ENCODE measurements at places on chromosomes 4 and X.

GRCh38 chr4:181258569-181258968 is 984.6 kb upstream of the TENM3 start:
- no peak for DNase-seq

DNA sequence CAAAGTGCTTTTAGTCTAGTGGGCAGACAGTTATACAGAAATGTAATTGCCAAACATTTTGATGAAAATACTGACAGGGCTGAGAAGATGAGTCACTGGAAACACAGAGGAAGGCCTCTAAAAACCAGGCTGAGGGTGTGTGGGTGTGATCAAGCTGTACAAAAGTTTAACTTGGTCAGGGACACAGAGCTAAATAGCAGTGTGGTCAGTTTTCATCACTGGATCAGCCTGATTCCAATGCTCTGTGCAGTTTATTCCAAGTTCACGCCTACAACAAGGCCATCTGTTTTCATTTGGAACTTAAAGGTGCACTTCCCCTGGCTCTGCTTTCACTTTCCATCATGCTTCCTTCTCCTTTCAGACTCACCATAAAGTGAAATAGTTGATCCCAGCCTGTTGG is 10.6 kb downstream of the CENPVL3 start:
- DNase-seq = peak; percentile 22

GRCh38 chr4:22672519-22672918 is 20.2 kb upstream of the GBA3 start:
- DNase-seq = no peak

- no peak for DNase-seq
Observed at GRCh38 chr4:146142768-146143167, 32.8 kb upstream of the LSM6 start.

DNA sequence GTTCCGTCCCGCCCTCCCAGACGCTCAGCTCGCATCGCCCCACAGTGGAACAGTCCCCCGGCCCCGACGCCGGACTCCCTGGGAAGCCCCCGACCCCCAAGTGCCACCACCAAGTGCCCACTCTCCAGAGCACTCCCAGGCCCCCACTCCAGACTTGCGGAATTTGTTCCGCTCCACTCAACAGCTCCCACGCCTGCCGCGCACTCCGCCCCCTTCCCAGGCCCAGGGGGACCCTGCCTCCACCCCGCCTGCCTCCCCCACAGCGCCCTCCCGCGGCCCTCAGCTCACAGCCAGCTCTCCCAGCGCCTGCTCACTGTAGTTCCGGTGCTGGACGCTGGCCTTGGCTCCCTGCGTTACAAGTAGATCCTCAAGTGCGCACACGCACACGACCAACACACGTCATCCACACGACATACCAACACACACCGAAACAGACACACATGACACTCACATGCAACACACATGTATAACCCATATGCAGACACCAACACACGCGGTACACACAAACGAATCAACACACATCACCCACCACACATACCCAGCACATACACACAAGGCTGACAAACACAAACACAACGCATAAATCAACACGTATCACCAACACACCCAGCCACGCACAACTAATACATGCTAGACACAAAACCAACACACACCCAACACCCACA is 8.0 kb downstream of the MSX1 start:
- DNase-seq = no peak

DNA sequence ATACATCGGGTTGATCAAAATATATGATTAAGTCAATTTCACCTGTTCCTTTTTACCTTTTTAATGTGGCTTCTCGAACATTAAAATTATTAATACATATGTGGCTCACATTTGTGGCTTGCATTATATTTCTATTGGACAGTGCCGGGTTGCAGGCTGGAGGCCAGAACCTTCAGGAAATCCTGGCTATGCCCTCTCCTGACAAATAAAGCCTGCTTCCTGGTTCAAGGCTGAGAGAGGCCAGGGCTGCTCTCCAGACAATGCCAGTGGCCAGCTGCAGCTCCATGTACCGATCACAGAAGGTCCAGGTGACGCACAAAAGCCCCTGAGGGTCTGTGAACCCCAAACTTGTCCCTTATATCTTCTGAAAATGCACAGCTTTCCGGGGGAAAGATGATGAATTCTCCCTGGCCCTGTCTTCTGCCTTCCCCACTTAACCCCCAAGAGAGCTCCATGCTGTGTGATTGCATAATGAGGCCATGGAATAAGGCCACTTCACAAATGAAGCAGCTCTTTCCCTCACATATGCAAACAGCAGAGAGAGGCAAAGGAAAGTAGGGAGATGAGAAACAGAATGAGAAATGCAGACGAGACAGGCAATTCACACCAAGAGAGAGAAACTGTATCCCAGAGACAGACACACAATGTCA is 241.2 kb downstream of the BCOR start:
- DNase-seq = no peak

- no peak for DNase-seq
Observed at GRCh38 chr4:100960232-100960631, 387.1 kb downstream of the PPP3CA start.

DNA sequence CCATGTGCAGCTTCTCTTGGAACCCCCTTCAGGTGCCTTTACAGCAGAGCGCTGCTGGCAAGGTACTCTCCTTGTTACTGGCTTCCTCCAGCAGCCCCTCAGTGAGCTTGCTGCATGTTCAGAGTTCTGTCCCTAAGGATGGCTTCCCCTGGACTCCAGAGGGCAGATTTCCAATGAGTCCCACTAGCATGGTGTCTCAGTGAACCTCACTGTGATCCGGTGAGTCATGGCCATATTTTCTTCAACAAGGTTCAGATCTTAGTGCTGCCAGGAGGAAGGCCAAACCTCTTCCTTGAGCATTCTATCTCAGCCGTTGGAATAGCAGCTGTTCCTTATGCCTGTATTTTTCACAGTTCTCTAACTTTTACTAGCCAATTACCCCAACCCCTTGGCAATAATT is 98.8 kb downstream of the CASK start:
- DNase-seq = peak; percentile 29

DNA sequence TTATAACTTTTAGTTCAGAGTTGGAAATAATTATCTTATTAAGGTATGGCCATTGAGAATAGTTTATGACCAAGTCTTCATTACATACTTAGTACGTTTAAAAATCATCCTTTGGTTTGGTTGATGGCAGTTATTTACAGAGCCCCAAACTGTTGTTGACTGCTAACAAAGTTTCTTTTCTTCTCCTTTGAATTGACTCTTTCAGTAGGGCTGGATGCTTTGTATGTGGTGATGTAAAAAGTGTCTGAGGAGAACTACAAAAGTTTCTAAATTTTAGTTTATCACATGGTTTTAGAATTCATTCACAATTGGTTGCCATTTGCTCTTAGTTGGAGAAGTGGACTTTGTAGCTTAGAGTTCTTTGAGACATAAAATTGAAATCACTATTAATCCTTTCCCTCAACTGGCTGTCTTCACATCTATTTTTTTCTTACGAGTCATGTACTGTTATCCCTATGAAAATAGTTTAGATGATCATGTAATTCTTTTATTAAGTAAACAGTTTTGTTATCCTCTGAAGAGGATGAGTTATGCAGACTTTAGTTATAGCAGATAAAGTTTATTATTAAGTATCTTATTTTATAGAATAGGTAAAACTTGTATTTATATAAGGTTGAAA is 14.8 kb downstream of the PTPN13 start:
- DNase-seq = no peak

DNA sequence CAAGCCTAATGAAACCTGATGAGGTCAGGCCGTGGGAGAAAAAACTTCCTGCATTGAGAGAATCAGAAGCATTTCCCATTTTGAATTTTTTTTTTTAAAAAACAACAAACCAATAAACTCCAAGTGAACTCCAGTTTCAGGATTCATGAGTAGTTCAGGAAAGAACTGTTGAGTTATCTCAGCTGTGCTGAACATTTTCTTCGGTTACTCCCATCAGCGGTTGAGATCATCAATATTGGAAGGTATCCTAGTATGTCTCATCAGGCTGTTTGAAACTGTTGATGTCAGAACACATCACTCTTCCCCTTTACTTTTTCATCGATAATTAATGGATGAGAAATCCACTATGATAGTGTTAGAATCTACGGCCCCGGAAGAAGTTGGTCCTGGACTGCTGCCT is 82.4 kb upstream of the ADGRG2 start:
- DNase-seq = no peak

DNA sequence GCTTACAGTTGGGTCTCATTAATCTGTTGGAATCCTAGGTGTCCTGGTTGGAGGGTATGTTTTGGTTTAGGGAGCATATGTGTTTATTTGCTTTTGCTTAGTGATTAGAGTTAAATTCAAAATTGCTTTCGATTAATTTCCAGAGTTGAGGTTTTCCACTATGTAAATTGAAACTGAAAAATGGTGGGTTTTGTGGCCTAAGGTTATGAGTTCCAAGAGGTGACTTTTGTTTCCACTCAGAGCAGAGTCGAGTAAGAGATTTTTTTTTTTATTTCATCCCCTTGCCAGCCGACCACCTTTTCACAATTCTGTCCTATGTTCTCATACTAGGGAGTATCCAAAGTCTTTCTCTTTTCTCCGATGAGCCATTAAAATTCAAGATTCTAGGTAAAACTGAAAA is 66.9 kb downstream of the GRIA2 start:
- DNase-seq = no peak

DNA sequence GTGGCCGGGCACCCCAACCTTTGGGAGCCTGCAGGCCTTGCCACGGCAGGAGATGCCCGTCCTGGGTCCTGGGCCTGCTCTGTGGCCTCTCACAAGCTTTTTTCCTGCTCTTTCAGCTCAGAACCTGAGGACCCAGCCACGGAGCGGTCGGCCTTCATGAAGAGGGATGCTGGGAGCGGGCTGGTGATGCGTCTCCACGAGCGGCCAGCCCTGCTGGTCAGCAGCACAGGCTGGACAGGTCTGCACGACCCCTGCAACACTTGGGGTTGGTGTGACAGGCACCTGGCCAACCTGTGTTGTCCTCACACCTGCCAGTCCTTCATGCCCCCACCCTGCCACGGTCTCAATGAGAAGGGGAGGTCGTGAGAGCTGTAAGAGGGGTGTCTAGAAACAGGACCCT is 170.0 kb downstream of the ADRA2C start:
- DNase-seq = no peak

DNA sequence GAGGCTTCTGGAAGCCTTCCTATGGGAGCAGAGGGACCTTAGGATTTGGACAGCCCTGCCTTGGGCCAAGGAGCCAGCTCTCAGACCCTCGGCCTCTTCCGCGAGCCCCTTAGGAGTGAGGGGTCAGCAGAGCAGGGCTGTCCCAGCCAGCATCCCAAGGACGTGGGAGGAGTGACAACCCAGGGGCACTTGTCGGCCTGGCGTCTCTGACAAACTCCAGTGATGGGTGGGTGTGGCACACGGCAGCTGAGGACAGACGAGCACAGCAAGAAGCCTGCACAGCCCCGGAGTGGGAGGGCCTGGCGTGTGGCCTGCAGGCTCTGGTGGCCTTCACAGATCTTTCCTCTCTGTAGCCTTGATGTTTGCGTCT is 11.6 kb upstream of the TNIP2 start:
- peak; percentile 7 for DNase-seq

DNA sequence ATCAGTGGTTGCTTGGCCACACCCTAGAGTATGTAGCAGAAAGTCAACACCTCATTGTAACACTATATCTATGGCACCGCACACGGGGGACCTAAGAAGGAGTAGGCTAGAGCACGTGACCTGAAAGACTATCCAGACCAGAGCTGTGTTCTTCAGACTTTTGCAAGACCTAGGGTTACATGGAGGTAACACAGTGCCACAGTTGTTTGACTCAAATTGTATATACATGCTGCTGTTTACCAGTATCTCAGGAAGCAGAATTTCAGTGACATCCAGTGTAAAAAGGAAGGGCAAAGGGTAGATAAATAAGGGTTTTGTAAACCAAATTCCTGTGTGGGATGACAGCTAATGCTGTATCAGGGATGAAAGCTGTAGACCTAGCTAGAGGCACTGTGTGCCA is 30.2 kb downstream of the PNMA6A start:
- no peak for DNase-seq
